ENCODE measurements at places on chromosomes 7 and 10. TPM values are rescaled to one million over a fixed set of nuclear protein-coding genes. Genes with fewer than 3 reads are reported as not detected.

The CDK14 gene
- total RNA-seq, result 23.0 TPM

The SLC16A9 gene
- not detected for total RNA-seq

The NIPSNAP2 gene
- 27.6 TPM for total RNA-seq

The CPN1 gene
- not detected for total RNA-seq

The CCDC172 gene
- not detected for total RNA-seq

DNA sequence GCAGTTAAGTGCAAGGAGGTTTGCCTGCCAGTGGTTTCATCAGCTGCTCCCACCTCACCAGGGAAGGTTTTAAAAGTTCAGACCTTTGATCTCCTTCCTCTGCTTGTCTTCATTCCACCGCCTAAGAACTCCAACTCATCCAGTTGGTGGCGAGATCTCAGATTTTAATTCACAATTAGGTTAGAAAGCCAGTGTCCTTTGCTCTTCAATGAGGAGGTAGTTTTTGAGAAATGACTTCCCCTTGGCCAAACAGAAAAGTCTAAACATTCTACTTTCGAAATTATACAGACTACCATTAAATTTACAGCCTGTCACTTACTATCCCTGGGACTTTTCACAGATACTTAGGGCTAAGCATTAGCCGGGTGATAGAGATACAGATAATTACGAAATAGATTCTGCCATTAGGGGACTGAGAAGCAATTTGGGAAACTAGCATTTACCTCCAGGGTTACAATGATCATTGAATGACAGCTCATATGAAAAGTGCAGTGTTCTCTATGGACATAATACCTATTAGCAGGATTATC, 513.4 kb upstream of the GHITM start:
- H3K36me3 ChIP-seq, result no peaks in the 10 kb centered on the region
- H3K27me3 ChIP-seq, result no peaks in the 10 kb centered on the region
- no peak for DNase-seq
- no peak overlapping the region for H3K4me3 ChIP-seq
- no peaks in the 10 kb centered on the region for H3K4me1 ChIP-seq

DNA sequence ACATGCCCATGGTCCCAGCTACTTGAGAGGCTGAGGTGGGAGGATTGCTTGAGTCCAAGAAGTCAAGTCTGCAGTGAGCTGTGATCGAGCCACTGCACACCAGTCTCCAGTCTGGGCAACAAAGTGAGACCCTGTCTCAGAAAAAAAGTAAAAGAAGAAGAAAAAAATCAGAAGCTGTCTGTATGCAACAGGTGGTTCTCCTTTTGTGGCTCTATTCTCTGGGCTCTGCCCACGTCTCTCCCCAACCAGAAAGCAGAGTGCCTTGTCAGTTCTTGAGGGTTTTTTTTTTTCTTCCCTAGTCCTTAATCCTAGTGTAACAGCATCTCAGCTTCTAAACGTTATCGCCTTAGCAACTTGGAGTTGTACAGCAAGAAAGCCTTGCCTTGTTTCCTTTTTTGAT, 89.5 kb downstream of the PRKCQ start:
- H3K4me1 ChIP-seq, result no peaks in the 10 kb centered on the region
- no peak overlapping the region for H3K4me3 ChIP-seq
- no peaks in the 10 kb centered on the region for H3K36me3 ChIP-seq

DNA sequence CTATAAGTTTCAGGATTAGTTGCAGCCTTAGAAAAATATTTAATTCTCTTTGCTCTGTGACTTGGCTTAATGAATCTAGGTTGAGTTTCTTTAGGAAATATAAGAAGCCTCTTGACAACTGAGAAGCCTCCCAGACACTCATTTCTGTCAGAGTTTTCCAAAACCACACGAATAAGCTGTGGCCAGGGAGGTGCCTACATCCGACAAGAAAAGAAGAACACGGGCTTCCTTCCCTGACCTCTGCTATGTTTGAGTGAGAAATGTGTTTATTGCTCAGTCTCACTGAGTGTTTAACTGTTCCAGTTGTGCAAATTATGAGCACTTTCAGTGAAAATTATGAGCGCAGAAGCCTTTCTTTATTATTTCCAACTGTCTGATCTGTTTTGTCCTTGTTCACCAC, 105.0 kb downstream of the TRIL start:
- peak overlapping the region; percentile 74 for H3K4me3 ChIP-seq
- peaks cover 31% of the 10 kb centered on the region for H3K4me1 ChIP-seq
- no peaks in the 10 kb centered on the region for H3K36me3 ChIP-seq
- H3K27me3 ChIP-seq, result peaks cover 11% of the 10 kb centered on the region

- H3K36me3 ChIP-seq, result peaks cover 6% of the 10 kb centered on the region
- no peak overlapping the region for H3K27ac ChIP-seq
- no peaks in the 10 kb centered on the region for H3K27me3 ChIP-seq
- H3K4me3 ChIP-seq, result no peak overlapping the region
- H3K4me1 ChIP-seq, result peaks cover 53% of the 10 kb centered on the region
These were observed 46.8 kb downstream of the DLG5 start for GRCh38 chr10:77879710-77880109.

DNA sequence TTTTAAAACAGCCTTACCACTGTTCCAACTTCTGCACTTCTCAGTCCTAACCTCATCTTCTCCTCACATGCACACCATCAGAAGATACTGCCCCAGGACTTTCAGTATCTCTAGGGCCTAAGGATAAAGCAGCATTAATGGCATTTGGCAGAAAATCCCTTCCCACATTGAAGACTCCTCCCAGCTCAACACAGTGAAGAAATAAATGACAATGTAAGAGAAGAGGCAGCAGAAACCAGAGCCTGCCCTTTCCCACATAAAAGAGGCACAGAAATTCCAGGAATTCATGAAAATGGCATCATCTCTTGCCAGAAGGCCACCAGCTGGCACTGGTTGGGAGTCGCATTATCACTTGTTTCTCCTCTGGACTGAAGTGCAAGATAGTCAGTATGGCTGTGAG, 3.7 kb downstream of the GCC1 start:
- H3K27ac ChIP-seq, result no peak overlapping the region
- peak; percentile 35 for DNase-seq
- peaks cover 3% of the 10 kb centered on the region for H3K27me3 ChIP-seq
- H3K36me3 ChIP-seq, result peaks cover 14% of the 10 kb centered on the region

- peaks cover 5% of the 10 kb centered on the region for H3K27me3 ChIP-seq
- no peak for DNase-seq
- H3K36me3 ChIP-seq, result no peaks in the 10 kb centered on the region
- H3K27ac ChIP-seq, result no peak overlapping the region
- H3K4me3 ChIP-seq, result no peak overlapping the region
These were observed 93.9 kb downstream of the CCDC3 start for GRCh38 chr10:12907656-12908055.

DNA sequence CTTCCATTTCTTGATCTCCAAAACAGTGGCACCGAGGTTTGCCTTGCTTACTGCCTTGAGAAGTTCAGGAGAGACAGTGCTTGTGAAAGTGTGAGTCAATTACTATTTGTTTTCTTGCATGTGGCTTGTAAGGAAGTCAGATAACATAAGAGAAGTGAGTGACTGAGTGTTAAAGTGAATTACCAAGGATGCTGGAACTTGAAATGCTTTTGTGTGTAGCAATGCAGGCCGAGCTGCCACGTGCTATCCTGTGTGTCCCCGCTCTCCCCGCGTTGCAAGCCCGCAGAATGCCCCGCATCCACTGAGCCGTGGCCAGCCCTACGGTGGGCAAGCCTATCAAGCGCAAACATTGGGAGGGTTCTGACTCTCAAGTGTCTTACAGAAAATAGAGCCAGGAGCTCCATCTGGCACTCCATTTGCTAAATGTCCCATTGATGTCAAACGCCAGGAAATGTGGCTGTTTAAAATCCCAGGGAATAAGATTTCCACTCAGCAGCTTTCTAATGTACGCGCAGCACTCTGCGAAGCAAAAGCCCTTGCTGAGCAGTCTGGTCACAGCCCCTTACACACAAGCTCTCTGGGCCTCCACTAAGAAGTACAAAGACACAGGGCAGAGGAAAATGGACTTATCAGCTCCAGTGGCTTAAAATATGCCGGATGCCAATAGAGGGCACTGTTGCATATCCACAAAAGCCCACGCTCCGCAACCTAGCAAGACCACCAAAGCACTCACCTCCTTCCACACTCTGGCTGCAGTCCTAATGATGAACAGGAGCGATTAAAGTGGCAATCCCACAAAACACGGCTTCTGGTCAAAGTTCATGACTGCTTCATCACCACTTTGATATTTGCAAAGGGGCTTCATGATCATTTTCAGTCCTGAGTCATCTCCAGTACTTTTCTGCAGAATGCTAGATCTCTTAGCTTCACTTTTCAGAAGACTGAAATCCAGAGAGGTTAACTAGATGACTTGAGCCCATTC, 158.0 kb upstream of the ITGB1 start:
- H3K36me3 ChIP-seq, result no peaks in the 10 kb centered on the region
- H3K4me1 ChIP-seq, result peaks cover 57% of the 10 kb centered on the region
- DNase-seq, result peak; percentile 52
- peak overlapping the region; percentile 1 for H3K4me3 ChIP-seq
- H3K27ac ChIP-seq, result peak overlapping the region; percentile 30
- peaks cover 1% of the 10 kb centered on the region for H3K27me3 ChIP-seq
